ENCODE measurements at places on chromosomes 13 and 19.

DNA sequence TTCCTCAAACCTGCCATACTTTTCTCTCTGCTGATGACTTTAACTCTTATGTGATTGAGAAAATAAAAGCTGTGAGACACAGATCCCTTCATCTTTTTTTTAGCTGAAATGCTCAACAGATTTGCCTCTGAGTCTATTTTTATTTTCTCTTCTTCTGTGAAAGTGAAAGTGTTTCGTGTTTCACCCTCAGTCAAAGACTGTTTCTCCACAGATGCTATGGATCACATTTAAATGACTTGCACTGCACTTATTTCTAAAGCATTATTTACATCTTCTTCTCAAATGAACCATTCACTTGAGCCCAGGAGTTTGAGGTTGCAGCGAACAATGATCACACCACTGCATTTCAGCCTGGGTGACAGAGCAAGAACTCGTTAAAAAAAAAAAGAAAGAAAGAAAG is 890.1 kb upstream of the PCDH20 start:
- DNase-seq = no peak

- DNase-seq = no peak
These were observed 87.6 kb upstream of the STK24 start for GRCh38 chr13:98664510-98664909.

DNA sequence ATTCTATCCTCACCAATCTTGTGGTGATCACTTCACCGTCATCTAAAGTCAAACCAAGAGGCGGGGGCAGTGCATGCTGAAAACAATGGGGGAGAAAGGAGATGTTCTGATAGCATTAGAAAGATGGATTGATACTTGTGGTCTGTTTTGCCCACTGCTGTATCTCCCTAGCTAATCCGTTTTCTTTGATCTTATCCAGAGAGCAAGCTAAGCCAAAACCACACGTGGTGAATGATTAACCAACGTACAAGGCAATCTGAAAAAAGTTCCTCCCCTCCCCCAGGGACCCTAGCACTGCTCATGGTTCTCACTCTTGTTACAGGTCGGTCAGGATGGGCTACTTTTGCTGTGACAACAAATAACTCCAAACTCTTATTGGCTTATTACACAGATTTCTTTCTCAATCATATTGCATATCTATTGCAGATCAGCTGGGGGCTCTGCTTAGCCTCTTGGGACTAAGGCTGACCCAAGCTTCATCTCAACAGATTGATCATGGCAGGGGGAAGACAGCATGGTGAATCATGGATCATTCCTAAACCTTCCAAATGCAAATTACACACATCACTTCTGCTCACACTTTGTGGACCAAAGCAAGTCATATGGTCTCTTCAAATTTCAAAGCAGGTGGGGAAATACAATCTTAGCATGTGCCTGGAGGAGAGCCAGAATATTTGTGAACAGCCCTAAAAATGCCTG is 11.9 kb upstream of the C13orf42 start:
- DNase-seq = no peak

DNA sequence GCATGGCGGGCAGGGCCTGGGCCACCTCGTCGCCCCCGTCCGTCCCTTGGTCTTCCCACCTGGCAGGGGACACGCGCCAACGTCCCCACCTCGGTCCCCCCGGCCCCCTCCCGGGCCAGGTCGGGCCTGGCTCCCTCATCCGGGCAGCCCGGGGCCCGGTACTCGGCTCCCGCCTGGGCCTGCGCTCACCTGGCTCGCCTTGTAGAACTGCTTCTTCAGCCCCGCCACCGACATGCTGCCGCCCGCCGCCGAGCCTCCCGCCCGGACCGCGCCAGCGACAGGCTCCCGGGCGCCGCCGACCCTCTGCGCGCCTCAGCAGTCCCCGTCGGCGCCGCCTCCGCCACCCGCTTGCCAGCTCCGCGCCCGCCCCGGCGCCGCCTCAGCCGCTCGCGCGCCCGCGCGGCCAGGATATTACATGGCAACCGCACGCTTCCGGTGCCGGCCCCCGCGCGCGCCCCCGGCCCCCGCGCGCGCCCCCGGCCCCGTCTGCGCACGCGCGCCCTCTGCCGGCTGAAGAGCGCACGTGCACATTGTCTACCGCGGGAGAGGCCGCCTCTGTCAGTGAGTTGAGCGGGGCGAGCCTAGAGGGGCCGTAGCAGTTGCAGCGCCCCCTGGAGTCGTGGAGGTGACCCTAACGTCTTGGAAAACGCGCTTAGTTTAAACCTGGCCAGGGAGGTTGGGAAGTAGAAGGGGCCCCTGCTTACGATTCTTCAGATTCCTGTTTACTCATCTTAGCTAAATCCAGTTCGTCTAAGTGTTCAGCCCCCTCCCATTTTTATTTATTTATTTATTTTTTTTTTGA is at the start of gene SH3GL1:
Gene SH3GL1, minus strand, starts transcription at position 413 of the 802 bp plus-strand sequence. Its CDS starts 179 bp downstream, at position 234.
- DNase-seq = peak; percentile 94

- DNase-seq = no peak
These were observed 61.6 kb downstream of the CEBPG start for GRCh38 chr19:33434886-33435705.

DNA sequence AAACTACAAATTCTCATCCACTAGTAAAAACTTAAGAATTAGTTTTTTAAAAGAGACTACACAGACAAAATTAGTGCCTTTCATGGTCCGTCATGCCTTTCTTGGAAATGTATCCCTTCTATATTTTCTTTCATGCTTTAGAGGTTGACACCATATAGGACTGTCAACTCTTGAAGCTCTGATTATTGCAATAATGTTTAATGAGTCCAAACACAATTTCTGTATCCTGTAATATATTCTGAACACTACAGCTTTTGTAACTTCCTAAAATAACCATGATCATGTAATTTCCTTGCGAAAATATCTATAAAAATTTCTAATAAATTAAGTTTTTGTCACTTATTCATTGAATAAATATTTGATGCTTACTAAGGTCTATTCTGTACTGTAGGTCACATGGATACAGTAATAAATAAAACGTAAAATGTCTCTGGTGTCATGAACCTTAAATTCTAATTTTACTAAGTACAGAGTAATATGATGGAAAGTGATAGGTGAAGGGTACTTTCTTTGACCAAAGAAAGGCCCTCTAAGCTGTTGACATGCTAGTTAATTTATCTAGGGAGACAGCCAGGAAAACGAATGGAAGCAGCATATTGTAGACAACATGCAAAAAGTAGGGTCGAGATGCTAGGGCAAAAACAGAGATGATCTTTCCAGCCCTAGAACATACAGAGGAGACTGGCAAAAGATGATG is 687.3 kb upstream of the PCDH9 start:
- no peak for DNase-seq

- DNase-seq = no peak
These were observed 54.5 kb downstream of the NUFIP1 start for GRCh38 chr13:44934724-44935123.

GRCh38 chr19:31383553-31383952 is 34.3 kb upstream of the TSHZ3 start:
- DNase-seq = no peak

DNA sequence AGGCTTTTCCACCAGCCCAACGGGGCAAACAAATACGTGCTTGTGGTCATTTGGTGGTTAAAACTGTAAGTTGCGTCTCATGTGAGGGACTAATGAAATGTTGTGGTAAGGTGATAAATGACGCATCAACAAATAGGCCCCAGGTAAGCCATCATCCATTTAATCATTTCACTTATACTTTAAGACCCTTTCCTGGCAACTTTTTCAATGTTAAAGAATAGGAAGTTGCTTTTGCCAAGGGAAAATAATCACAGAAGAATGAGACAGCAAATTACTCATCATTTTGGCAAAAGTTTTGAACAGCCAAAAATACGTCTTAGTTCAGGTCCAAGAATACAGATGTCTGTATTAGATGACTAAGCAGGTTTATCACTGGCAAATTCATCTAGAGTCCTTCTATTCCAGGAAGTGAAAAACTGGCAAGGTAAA is 660.4 kb downstream of the SLITRK1 start:
- no peak for DNase-seq

- no peak for DNase-seq
These were observed 70.4 kb downstream of the CEBPG start for GRCh38 chr19:33443638-33444561.

DNA sequence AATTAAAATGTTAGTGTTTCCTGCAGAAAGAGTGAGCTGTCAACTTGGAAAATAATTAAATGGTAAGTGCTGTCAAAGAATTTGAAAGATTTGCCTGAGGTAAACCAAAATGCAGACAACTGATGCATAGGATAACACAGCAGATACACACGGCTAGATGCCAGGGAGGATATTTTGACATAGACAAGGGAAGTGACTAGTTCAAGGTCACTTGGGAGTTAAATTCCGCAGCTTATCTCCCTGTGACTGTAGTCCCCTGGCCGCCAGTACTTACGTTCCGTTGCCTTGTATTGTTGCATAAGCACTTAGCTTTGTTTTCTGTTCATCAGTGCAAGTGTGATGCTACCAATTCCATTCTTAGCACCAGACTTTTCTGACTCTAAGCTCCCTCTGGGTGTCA is 247.3 kb upstream of the MAB21L1 start:
- DNase-seq = no peak

DNA sequence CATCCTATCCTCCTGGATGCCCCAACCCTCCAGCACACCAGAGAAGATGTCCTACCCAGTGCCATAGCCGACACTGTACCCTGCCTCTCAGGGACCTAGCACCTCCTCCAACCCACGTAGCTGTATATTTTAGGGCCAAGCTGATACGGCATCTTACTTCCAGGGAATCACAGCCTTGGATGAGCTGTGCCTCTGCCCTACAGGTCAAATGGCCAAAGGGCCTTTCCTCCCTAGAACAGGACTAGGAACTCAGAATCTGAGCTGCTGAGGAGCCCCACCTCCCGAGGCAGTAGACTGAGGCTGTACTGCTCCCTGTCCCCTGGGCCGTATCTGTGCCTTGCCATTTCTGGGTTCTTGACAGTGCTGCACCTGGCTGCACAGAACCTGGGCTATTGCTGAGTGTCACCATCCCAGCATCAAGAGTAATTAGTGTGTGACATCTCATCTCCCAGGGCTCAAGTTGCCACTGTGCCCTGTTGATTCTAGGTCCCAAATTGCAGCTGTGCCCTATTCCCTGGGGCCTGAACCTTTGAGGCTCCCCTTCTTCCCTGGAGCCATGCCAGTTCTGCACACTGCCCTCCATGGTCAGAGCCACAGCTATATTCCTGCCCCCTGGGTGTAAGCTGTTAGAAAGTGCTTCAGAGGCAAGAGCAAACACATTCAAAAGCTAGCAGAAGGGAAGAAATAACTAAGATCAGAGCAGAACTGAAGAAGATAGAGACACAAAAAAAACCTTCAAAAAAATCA is 41.0 kb downstream of the VWA8 start:
- DNase-seq = no peak

GRCh38 chr19:49580264-49581006 is at the start of gene NOSIP:
Gene NOSIP, minus strand, starts transcription at chr19:49580556. Its CDS starts 19,865 bp downstream, at chr19:49560691.
- peak; percentile 97 for DNase-seq

DNA sequence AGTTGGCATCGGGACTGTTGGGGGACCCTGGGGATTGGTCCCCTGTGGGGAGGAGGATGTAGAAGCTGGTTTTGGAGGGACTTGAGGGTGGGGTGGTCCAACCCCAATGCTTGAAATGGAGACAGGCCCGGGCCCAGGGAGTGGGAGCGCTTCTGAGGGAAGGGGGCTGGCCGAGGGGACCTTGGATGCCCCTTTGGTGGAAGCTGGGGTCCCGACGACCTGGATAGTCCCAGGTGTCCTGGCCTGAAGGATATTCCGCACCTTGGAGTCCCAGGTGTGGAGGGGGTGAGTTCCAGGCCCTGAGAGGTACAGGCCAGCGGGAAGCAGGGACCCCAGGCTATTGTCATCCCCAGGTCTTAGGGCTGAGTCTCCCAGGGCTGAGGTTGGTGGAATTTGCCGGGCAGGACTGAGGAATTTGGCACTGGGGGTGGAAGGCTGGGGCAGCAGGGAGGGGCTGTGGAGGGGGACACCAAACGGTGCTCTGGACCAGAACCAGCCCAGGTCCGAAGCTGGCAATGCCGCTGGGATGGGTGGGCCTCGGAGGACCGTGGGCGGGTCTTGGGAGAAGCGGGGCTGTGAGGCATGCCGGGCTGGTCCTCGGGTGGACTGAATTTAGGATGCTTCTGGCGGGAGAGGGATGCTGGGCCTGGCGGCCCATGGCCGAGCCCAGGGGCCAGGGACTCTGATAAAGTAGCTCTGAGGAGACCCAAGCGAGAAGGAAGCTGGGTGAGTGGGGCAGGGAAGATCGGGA is 1.8 kb downstream of the HDGFL2 start:
- DNase-seq = no peak

Data from CD4-positive, alpha-beta T cell treated with Interleukin-17A for 4 hours (primary cell).